GM13976 (cell line): ENCODE measurements at places on chromosomes 13 and 19.

GRCh38 chr19:17999684-18000479, 8.1 kb upstream of the ARRDC2 start:
- no peak for DNase-seq

- no peak for DNase-seq
Measured at GRCh38 chr19:45175515-45176345, 2.3 kb downstream of the TRAPPC6A start.

GRCh38 chr13:80438521-80438920, 97.6 kb upstream of the SPRY2 start:
- DNase-seq, result no peak

DNA sequence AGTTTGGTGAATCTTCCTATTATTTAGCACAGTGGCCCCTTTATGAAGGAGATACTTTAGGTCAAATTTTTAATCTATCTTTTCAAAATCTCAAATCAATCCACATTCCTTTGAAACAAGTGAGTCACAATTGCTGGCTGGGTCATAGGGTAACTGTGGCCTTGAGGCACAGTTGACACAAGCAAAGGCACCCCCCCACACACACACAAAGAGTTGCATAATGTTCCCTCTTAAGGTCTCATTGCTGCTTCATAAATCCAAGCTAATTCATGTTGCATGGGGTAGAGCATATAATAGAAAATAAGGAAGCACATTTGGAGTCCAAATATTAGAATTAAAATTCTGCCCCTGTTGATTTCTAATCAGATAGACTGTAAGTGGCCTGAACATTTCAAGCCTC, 171.5 kb downstream of the DLEU7 start:
- no peak for DNase-seq

DNA sequence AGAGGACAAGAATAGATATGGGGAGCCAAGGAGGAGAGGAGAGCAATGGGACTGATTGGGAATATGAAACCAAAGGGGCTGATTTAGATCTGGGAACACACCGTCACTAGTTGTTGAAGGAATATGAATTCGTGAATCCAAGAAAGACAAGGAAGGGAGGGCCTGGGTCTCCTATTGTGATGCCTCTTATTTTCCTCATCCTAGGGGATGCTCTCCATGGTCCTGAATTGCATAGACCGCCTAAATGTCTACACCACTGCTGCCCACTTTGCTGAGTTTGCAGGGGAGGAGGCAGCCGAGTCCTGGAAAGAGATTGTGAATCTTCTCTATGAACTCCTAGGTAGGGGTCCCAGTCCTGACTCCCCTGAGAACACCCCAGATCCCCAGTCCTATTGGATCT, 21.5 kb downstream of the RYR1 start:
- DNase-seq, result no peak

DNA sequence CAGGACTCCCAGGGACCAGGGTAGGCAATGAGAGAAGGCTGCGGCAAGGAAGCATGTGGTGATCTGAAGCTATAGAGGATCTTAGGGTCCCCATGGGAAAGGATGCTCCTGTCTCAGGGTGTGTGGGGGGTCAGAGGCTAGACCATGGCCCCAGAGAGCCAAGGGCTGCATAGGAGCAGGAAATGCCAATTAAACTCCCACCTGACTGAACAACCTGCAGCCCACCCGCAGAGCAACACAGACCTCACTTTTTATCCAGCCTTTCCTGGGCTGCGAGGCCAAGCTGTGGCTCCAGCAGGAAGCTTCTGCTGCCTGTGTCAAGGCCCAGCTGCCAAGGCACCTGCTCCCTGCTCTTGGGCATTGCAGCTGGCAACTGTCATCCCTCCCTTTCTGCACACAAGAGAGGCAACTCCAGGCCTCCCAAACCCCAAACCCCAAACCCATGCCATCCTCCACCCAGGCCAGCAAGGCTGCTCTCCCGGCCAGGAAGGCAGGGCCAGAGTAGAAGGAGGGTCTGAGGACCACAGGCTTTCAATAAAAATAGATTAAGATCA, 290.1 kb downstream of the FOXO1 start:
- no peak for DNase-seq
